Lower lobe of right lung (tissue), 2 donors: ENCODE measurements at places on chromosomes 7 and 10. TPM values are rescaled to one million over a fixed set of nuclear protein-coding genes. Genes with fewer than 3 reads are reported as not detected.

- DNase-seq, result peak; percentile 72
- peak within 1 kb of the TSS; percentile 71 for H3K27ac ChIP-seq
- peaks cover 26% of the 10 kb centered on the region for H3K4me1 ChIP-seq
- H3K27me3 ChIP-seq, result peaks cover 27% of the 10 kb centered on the region
- no peaks in the 10 kb centered on the region for H3K36me3 ChIP-seq
- peak within 1 kb of the TSS; percentile 67 for H3K4me3 ChIP-seq
Observed at GRCh38 chr7:94655848-94656657, at the start of gene SGCE. Gene SGCE, minus strand, starts transcription at chr7:94656133. Its CDS starts 35 bp downstream, at chr7:94656098.

GRCh38 chr10:14500172-14500765 lies 169.5 kb upstream of the FRMD4A start:
- H3K36me3 ChIP-seq, result no peaks in the 10 kb centered on the region
- no peak overlapping the region for H3K4me3 ChIP-seq
- no peaks in the 10 kb centered on the region for H3K27me3 ChIP-seq
- no peaks in the 10 kb centered on the region for H3K4me1 ChIP-seq

The EEPD1 gene
- 7.9 TPM for total RNA-seq

DNA sequence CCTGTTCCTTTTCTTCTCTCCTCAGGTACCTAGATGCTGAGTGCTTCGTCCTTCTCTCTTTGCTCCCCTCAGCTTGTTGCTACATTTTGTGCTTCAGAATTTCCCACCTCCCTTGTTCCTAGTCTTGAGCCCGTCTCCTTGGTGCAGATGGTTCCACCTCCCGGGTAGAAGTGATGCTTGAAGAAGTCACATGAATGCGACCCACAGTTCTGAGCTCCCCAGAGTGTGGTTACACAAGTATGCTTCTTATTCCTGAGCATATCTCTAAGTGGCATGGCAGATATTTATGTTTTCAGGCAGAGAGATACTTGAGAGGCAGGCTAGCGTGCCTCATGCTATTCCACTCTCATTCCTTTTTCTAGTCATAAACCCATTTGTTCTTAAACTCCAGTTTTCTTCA lies 34.0 kb downstream of the INPP5F start:
- H3K27ac ChIP-seq, result peak overlapping the region; percentile 46
- H3K4me1 ChIP-seq, result no peaks in the 10 kb centered on the region
- no peak for DNase-seq
- no peak overlapping the region for H3K4me3 ChIP-seq

The LOXL4 gene
- 4.5 TPM for total RNA-seq
